Esophagus squamous epithelium (tissue), 5 donors: ENCODE measurements at places on chromosomes 5 and 9.

GRCh38 chr9:20382460-20383071 is 239.7 kb downstream of the MLLT3 start:
- DNase-seq, result no peak

GRCh38 chr9:5608298-5609225 is 20.3 kb upstream of the RIC1 start:
- DNase-seq, result no peak

GRCh38 chr5:10825897-10826644 is 65.0 kb upstream of the DAP start:
- no peak for DNase-seq

DNA sequence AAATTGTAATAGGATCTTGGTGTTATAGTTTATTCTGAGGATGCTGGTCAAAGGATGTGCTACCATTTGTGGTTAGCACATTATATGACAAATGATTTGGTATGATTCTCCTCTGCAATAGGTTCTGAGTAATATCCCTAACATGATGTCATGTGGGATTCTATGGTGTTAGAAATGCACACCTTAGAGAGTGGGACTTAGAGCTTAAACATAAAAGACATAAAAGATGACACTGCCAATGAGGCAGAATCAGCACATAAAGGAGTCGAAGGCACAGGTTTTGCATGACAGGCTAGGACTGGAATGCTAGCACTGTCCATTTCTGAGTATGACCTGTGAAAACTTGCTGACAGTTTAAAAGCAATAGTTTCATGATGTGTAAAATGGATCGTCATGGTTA is 100.4 kb downstream of the OSTF1 start:
- no peak for DNase-seq

GRCh38 chr9:130770679-130771442 is 64.2 kb upstream of the ABL1 start:
- no peak for DNase-seq
